Memory B cell (primary cell): ENCODE measurements at places on chromosomes 5 and 9.
A peak's percentile ranks its signal among the peaks of the same experiment; 100 is the strongest.

GRCh38 chr5:98933445-98934072 lies 4.8 kb upstream of the CHD1 start:
- DNase-seq: peak; percentile 61

GRCh38 chr9:88652876-88653275 lies 117.9 kb downstream of the NXNL2 start:
- DNase-seq: no peak

DNA sequence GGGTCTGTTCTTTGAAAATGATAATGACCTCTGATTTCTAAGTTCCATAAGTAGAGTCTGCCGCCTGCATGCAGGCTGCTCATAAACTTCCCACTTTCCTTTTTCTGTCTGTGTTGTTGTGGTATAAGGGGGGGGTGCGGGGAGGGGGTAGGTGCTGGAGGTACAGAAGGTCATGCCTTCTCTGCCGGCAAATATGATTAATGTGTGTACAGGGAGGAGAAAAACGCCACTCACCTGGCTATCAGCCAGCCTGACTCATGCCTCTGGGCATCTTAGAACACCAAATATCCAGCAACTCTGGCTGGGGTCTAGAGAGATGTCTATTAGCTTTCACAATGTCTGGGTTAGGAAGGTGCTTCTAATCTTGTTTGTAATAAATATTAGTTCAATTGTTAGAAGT lies 128.3 kb downstream of the EFNA5 start:
- no peak for DNase-seq

DNA sequence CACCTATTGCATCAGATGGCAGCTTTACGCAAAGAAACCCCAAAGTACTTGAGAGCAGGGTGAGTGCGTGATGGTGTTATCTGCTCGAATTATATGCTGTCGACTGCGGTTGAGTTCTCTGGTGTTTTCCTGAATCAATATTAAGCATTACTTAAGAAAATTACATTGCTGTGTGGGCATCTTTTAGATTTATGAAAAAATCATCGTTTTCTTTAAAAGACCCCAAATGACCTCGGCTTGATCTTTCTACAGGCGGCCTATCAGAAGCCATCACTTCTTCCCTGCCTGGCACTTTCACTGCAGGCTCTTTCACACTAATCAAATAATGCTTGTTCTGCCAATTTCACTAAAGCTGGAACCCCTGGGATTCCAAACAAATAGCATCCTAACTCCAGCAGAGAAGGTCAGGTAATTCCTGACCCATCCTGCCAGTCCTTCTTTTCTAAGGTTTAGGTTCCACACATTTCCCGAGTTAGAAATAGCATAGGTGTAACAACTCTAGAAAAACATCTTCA lies 1.7 kb downstream of the UBE2QL1 start:
- no peak for DNase-seq

DNA sequence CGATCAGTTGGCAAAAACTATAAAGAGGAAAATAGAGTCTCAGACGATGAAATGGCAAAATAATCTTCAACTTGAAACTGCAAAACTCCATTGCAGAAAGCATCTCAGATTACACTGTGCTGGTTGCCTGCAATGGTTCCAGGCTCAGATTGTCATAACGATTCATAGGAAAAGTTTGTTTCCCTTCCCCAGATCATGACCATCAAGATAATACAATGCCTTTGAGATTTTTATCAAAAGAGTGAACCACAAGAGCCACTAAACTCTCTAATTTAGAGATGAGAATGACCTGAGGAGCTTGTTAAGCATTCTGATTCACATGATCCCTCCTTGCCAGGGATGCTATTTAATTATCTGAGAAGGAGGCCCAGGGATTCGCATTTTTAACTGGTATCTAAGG lies 52.6 kb upstream of the ITGA1 start:
- no peak for DNase-seq
